ENCODE measurements at places on chromosomes 1 and 21.
A peak's percentile ranks its signal among the peaks of the same experiment; 100 is the strongest.

GRCh38 chr1:3905953-3906671, 6.0 kb upstream of the C1orf174 start:
- no peak for DNase-seq

DNA sequence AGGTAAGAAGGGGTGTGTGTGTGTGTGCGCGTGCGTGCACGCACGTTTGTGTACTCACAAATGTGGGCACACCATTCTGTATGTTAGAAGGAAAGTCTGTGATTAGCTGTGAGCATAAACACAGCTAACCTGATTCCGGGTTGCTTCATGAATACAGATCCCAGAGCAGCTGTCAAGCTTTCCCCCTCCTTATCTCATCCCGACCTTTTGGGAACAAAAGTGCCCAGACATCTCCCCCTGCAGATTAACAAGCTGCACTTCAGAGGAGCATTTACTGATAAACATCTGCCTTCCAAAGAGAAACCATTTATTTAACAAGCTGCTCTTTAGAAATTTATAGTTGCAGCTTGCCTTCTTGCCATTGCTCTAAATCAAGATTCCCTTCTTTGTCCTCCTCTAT, 97.0 kb downstream of the MT1HL1 start:
- no peak for DNase-seq

DNA sequence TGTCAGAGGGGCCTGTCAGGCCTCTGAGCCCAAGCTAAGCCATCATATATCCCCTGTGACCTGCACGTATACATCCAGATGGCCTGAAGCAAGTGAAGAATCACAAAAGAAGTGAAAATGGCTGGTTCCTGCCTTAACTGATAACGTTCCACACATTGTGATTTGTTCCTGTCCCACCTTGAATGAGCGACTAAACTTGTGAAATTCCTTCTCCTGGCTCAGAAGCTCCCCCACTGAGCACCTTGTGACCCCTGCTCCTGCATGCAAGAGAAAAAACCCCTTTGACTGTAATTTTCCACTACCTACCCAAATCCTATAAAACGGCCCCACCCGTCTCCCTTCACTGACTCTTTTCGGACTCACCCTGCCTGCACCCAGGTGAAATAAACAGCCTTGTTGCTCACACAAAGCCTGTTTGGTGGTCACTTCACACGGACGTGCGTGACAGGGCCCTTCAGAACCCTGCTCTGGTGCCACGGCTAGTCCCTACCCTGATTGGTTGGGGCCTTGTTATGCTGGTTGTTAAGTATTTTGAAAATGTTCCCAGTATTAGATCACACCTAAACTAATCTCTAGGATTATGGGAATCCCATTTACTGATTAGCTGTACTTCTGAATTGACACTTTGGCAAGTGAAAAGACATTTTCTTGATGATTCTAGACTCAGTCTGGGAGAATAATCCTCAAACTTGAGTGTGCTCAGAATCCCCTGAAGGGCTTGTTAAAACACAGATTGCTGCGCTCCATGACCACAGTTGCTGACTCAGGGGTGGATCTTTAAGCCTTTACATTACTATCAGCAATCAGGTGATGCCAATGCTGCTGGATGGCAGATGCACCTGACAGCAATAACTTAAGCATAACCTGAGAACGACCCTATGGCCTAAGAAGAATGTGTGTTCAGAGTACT, 28.8 kb upstream of the SPATA6 start:
- no peak for DNase-seq

DNA sequence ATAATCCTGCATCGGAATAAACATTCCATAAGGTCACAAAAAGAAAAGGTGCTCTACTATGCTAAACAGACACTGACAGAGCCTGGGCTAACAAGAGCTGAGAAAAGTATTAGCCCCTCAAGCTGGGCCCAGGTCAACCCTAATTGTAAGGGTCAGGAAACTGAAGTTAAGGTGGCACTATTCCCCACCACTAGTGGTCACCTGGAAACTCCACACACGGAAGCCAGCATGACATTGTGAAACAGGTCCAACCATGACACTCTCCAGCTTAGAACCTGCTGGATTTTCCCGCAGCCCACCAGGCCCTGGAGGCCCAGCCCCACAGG, 1.2 kb downstream of the PTTG1IP start:
- DNase-seq, result no peak

GRCh38 chr1:116273042-116273783, 99.8 kb upstream of the ATP1A1 start:
- no peak for DNase-seq

GRCh38 chr21:43273708-43274021, 104.9 kb downstream of the CRYAA start:
- no peak for DNase-seq

- no peak for DNase-seq
These were observed 36.5 kb downstream of the PLA2G4A start for GRCh38 chr1:186865253-186865652.

DNA sequence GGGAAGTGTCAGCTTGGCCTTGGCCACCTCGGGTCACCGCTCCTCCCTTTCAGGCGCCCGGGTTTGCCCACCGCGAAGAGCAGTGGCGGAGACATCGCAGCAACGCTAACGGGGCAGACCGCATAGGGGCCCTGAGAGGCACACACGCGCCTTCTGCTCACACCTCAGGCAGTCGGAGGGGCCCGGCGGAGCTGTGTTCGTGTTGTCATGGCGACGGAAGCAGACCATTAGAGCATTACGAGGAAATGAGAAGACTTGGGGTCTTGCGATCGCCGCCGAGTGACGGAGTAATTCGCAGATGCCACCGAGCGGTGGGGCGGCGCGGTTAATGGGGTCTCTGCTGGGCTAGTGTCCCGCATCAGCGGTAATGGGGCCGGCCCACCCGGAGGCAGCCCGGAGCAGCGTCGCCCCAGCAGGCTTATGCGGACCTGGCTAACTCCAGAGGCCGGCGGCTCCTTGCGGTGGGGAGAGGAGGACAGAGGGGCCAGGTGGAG, 144.1 kb downstream of the TNR start:
- peak; percentile 9 for DNase-seq

DNA sequence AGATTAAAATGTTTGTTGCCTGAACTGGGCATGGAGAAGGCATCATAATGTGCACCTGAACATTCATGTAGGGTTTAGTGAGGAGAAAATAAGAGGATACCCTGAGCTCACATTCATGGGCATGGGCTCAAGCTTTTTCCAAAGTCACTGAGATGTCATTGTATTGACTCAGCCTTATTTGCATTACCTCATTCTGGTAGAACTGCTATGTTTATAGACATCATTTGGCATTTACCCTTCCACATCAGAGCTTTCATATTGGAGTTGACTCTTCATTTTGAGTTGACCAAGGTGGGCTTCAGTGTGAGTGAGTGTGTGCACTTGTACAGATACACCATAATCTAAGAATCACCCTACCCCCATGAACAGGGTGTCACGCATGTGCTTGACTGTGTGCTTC, 143.2 kb downstream of the PBX1 start:
- no peak for DNase-seq

- DNase-seq, result no peak
These were observed 70.3 kb downstream of the OLIG1 start for GRCh38 chr21:33140288-33140687.

DNA sequence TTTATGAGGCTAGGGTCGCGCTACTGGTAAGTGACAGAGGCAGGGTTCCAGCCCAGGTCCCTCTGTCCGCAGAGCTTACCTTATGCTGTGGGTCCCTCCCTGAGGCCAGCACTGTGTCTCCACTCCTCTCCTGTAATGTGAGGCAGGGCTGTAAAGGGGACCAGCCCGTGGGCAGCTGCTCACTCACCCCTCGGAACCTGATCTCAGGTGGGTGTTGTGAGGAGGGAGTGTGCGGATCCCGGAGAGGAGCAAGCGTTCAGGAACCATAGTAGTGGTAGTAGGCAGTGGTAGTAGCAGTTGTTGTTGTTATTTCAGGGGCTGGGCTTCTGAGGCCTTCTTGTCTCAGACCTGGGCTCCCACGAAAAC, 1.7 kb downstream of the ZC3H12A start:
- DNase-seq, result no peak

DNA sequence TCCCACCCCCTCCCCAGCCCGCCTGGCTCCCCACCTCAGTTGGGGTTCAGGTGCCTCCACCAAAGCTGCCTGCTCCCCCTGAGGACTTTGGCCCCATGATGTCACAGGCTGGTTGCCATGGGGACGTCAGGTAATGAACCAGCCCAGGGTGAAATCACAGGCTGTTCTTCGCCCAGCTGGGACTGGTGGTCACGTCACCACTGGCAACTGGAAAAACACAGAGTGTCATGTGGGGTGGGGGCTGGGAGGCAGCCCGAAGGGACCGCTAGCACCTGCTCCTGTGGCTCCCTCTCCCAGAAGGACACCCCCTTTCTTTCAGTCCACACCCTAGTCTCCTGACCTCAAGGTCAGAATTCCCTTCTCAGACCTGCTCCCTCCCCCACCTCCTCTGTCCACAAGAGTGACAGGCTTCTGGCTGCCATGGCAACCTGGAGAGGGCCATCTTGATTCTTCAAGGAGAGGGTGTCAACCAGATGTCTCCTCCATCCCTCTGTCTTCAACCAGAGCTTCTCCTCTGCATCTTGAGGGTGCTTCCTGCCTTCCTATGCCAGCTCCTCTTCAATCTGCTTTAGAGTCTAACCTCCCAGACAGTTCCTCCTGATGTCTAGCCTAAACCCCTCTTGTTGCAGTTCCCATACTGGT, 6.2 kb downstream of the FAM131C start:
- DNase-seq, result no peak

- no peak for DNase-seq
These were observed 154.8 kb upstream of the GRIK3 start for GRCh38 chr1:37189111-37189510.

GRCh38 chr1:211939876-211940468, 95.4 kb downstream of the INTS7 start:
- no peak for DNase-seq

DNA sequence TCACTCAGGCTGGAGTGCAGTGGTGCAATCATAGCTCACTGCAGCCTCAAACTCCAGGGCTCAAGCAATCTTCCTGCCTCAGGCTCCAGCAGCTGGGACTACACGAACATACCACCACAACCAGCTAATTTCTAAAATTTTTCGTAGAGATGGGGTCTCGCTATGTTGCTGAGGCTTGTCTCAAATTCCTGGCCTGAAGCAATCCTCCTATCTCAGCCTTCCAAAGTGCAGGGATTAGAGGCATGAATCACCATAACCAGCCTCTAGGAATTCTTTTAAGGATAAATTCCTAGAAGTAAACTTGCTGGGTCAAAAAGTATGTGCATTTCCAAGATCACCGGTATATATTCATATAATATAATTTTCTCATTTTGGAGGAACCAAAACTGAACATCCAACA, 17.6 kb upstream of the HUNK start:
- DNase-seq, result no peak

DNA sequence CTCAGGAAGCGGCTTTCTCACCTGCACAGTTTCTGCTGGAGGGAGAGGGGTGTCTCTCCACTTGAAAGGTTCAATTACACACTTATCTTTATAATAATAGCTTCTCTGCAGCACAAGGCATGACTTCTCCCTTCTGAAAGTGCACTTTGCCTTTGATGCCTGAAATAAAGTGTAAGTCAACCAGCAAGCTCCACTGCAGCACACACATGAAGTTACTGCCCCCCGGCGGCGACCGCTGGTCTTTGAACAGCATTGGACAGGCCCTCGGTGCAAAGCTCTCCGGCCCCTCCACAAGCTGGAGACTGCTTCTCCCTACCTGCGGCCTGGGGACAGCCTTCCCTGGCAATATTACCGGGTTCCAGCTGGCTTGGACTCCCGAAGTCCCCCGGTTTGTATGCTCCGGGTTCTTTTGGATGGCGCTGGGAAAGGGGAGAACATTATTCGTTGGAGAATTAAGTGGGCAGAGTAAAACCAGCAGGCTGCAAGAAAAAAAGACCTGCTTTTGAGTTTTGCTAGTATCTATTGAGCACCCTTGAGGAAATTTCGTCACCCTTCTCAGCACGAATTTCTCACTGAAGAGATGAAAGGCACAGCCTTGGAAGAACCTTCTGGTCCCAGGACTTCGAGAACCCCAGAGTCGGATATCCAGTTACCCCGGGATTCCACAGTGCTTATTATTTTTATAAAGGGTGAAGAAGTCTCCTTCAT, 11.8 kb downstream of the RCAN1 start:
- no peak for DNase-seq

DNA sequence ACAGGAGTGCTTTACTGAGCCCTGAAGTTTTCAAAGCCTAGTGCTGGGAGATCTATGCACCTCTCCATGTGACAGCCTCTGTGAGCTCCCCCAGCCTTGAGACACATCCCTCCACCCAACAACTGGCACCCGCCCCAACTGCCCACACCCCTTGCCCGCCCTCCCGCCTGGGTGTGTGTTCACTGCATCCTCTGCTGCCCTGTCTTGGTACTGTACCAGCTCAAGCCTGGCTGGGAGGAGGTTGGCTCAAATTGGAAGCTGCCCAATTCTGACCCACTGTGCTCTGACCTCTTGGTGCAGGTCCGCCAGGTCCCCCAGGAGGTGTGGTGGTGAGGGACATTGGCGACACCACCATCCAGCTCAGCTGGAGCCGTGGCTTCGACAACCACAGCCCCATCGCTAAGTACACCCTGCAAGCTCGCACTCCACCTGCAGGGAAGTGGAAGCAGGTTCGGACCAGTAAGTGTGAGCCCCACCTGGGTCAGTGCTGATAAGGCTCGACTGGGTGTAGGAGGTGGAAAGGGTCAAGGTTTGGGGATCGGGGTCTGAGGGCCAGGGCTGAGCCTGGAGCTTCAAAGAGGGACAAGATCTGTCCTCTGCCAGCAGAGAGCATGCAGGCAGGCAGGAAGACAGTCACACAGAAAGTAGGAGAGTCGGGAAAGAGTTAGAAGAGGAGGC, 18.0 kb downstream of the TMEM81 start:
- no peak for DNase-seq

DNA sequence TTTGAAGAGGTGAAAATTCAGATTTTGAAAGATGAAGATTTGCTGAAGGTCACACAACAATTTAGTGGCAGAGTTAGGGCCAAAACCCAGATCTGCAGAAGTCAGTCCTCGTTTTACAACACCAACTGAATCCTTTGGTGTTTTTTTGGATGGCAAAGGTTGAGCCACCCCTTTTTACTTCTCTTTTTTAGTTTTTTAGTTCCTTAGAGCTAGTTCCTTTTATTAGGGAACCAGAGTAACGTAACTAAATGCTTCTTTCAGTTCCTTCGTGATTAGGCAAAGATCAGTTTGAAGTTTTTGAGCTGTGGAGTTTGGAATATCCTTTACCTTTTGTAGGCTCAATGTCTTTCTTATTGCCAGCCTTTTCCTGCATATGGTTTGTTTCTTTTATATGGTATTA, 67.9 kb upstream of the ARID1A start:
- no peak for DNase-seq

Data from iPS DF 19.7 (cell line).